ENCODE measurements at places on chromosomes 16 and 17.

DNA sequence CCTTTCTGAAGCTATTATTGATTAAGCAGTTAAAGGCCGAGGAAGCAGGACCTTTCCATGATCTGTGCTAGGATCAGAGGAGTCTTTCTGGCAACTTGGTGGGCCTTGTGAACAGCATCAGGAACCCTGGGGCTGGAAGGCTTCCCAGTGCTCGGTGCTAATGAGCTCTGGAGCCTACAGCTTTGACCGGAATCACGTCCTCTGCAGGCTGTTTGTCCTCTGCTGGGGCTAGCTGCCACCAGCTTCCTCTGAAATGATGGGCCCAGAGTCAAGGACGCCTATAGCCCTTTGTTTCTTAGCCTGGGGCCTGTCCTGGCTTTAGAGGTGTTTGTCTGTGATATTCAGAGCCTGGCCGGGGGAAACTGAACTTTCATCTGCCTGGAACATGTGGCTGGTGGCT is 111.6 kb downstream of the SHISA9 start:
- DNase-seq: no peak

DNA sequence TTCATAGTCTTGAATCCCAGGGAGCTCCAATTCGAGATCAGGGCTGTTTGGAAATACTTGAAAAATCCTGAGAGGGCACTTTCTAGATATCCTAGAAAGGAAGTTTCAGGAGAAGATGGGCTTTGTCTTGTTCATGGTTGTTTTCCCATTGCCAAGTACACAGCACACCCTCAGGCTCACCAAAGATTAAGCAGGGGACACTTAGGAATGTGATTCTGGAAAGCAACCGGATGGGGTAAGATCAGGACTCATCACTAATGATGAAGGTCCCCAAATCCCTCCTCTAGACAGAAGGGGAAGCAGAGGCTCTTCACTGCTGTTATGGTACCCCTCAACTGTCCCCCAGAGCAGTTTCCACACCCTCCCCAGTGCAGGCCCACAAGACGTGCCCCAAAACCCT is 40.7 kb downstream of the VAC14 start:
- DNase-seq: no peak

- no peak for DNase-seq
Measured at GRCh38 chr17:46163929-46164594, 29.2 kb downstream of the KANSL1 start.

DNA sequence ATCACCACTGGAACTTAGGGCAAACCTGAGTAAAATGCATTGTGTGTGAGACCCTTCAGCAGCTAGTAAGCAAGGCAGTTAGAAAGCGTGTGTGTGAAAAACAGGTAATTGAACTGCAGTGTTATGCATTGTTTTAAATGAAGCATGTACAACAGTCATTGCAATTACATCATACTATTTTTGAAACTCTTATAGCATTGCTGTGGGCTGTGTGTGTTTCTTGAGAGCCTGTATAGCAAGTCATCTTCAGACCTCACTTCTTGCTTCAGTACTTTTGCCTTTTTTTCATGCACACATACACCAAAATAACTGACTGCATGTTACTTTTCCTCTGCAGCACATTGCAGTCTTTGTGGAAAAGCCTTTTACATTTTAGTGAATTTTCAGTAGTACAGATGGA is 19.2 kb downstream of the PTRH2 start:
- no peak for DNase-seq

DNA sequence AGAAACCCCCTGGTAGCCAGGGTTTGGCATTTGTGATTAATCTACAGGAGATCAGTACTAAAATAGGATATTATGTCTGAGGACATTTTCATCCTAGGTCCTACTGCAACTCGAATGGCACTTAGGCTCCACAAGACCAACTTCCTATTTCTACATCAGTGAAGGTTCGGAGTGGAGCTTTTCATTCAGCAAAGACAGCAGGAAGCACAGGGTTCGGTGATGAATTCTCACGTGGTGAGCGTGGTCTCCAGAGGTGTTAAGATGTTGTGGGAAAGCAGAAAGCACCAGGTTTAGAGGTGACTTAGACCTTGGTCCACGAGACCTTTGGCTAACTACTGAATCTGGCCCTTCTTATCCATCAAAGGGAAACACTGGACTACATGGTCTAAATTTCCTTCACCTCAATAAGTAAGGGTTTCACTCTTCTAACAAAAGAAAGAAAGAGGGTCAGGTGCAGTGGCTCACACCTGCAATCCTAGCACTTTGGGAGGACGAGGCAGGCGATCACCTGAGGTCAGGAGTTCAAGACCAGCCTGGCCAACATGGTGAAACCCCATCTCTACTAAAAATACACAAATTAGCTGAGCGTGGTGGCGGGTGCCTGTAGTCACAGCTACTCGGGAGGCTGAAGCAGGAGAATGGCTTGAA is 13.9 kb upstream of the HELZ start:
- DNase-seq: no peak
